ENCODE measurements at places on chromosomes 2 and 18.

GRCh38 chr18:69246027-69246426 is 154.7 kb upstream of the DOK6 start:
- DNase-seq, result no peak

DNA sequence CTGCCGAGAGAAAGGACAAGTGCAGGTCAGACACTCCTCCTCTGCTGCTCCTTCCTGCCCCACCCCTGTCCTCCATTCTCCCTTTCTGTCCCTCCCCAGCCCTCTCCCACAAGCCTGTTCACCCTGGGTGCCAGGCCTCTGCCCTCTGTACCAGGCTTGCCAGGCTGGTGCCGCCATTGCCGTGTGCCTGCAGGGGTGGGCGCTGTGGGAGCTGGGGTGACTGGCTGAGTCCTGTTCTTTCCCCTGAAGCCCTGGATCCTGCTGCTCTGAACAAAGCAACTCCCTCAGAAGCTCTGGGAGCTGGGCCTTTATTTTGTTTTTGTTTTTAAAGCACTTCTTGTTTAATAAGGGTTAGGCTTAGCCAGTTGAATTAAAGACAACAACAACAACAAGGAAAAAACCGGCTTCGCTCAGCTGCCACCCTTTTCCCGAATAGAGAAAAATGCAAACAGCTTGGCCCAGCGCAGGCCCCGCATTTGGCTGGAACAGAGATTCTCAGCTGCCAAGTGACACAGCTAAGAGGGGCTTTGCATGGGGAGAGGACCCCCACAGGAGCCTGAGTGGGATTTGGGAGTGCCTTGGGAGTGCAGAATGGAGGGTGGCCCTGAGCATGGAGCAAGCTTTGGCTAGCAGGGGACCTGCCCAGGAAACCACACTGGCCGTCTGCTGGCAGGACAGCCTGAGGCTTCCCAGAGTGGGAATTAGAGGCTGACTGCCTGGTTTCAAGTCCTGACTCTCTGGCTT is 9.1 kb downstream of the PCARE start:
- no peak for DNase-seq

DNA sequence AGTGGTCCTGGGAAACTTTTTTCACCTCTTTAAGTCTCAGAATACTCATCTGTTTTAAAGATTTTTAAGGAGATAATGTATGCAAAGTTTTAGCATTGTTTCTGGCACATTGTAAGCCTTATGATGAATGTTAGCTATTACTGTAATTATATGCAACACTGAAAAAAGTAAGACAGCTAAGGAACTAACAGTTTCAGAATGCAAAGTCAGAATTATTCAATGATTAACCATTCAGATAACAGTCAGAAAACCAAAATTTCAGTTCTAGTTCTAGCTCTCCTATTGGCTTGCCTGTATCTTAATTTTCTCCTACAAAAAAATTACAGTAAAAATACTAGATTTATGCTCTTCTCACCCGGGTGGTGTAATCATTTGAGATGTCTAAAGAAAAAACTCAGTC is 101.1 kb downstream of the SLC4A10 start:
- no peak for DNase-seq

GRCh38 chr2:152335016-152335725 is at the start of gene FMNL2:
TSS of gene FMNL2 (plus strand) at chr2:152335174.
- peak; percentile 19 for DNase-seq

DNA sequence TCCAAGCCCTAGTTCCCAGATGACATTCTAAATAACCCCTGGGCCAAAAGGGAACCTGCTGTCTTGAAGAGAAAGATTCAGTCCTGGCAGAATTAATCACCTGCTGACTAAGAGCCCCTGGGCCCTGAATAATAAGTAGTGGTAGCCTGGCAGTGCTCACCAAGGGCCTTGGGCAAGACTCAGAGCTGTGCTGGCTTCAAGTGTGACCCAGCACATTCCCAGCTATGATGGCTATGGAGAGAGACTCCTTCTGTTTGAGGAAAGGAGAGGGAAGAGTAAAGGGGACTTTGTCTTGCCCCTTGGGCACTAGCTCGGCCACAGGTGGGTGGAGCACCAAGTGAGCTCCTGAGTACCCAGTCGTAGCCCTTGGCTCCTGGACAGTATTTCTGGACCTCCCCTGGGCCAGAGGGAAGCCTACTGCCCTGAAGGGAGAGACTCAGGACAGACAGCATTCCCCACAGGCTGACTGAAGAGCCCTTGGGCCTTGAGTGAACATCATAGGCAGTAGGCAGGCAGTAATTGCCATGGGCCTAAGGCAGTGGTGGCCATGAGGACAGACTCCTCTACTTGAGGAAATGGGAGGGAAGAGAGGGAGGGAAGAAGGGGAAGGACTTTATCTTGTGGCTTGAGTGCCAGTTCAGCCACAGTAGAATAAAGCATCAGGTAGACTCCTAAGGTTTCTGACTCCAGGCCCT is 40.0 kb upstream of the INPP4A start:
- DNase-seq, result no peak

- DNase-seq, result no peak
Measured at GRCh38 chr2:7292154-7292691, 375.0 kb downstream of the RNF144A start.

DNA sequence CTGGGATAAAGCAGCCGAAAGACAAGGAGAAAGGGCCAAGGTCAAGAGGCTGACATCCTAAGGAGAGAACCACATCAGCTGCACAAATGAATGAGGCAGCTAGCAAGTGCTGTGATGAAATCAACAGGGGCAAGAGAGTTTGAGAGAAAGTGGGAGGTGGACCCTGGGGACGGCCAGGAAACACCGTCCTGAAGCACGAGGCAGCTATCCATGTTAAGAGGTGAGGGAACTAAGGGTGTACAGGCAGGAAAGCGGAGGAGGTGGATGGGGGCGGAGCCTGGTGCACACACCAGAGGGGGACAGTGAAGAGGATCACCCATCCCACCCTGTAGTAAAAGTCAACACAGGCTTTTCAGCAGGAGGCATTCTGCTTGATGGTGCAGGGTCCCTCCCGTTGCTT is 52.4 kb downstream of the HDLBP start:
- no peak for DNase-seq

- DNase-seq, result no peak
Measured at GRCh38 chr2:216763396-216763795, 68.0 kb upstream of the IGFBP5 start.

GRCh38 chr2:218859556-218859987 is at the start of gene WNT6:
TSS of gene WNT6 (plus strand) at chr2:218859805. CDS start at chr2:218860038, 233 bp downstream.
- no peak for DNase-seq

DNA sequence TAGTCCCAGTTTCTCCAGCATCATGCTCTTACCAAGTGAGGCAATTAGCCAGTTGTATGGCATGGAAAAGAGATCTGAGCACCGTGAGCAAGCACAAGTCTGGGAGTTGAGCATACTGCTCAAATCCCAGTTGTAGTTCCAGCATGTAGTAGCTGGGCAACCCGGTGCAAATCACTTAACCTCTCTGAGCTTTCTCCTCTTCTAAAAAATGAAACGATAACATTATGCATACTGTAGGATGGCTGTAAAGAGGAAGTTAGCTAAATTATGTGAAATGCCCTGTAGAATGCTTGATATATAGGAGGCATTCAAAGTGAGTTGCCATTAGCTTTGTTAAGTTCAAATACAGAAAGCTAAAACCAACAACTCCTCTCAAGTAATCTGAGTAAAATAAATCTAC is 164.0 kb upstream of the ZEB2 start:
- DNase-seq, result no peak

- DNase-seq, result no peak
Measured at GRCh38 chr2:54704688-54705605, 18.5 kb upstream of the EML6 start.

DNA sequence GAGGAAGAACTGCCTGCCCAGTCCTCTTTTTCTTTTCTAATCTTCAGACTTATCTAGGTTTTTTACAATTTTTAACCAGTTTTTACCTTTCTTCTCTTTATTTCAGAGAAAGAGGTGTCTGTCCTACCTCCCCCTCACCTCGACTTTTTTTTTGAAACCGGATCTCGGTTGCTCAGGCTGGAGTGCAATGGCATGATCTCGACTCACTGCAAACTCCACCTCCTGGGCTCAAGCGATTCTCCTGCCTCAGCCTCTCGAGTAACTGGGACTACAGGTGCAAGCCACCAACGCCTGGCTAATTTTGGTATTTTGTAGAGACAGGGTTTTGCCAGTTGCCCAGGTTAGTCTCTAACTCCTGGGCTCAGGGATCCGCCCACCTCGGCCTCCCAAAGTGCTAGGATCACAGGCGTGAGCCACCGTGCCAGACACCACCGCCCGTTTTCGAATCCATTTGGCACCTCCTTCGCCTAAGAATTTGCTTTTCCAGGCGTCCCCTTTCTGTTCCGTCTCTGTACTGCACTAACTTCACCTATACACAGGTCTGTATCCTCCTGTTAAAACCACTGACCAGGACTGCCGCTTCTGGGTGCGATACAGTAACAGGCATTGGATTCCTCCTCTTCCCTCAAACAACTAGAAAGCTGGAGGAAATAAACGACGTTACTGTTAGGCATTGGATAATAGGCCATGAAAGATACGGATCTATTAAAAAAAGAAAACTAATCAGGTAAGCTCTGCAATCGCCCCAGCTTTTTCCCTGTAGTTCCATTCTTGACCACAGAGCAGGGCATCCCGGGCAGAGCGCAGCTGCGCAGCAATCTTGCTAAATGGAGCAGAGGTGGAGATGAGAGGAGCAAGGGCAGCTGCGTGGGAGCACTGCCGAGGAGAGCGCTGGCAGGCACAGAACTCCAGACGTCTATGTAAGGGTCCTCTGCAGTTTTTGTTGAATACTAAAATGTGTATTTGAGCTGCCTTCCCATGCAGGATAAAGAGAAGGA is 69.9 kb downstream of the ZC3H6 start:
- DNase-seq, result no peak

GRCh38 chr2:18473241-18474181 is 86.9 kb downstream of the RDH14 start:
- no peak for DNase-seq

- peak; percentile 74 for DNase-seq
Measured at GRCh38 chr2:28452534-28453081, 43.3 kb upstream of the PLB1 start.

DNA sequence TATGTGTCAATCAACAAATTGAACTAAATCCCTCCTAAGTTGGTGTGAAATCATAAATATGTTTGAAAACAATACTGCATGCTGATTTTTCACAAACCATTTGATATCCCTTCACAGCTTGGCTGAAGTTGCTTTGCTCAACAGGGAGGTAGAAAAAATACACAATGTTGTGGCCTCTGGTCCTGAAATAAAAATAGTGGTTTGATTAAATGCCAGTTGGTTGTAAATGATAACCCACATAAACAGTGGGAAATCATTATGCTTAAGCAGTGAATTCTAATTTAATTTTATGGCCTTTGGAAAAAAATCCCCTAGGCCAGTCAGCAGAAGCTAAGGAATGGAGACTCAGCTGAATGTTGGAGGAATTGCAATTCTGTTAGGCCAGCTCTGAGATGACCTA is 359.4 kb upstream of the CWC22 start:
- DNase-seq, result no peak

DNA sequence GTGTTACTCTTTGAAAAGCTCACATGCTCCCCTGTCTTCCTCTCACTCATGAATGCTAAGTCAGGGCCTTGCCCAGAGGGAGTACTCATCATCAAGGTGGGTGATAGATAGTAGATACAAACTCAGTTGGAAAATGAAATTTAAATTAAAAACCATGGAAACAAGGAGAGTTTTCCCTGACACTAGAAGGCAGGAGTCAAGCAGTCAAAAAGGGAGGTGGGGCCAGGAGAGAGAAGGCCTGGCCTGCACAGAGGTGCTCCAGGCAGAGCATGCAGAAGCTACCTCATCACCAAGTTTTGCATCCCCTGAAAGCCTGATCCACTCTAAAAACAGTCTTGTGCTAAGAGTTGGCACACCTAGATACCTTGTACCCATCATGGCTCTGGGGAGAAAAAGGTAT is 143.7 kb downstream of the MYO5B start:
- no peak for DNase-seq

GRCh38 chr2:240603846-240604245 is 17.3 kb downstream of the CAPN10 start:
- no peak for DNase-seq

DNA sequence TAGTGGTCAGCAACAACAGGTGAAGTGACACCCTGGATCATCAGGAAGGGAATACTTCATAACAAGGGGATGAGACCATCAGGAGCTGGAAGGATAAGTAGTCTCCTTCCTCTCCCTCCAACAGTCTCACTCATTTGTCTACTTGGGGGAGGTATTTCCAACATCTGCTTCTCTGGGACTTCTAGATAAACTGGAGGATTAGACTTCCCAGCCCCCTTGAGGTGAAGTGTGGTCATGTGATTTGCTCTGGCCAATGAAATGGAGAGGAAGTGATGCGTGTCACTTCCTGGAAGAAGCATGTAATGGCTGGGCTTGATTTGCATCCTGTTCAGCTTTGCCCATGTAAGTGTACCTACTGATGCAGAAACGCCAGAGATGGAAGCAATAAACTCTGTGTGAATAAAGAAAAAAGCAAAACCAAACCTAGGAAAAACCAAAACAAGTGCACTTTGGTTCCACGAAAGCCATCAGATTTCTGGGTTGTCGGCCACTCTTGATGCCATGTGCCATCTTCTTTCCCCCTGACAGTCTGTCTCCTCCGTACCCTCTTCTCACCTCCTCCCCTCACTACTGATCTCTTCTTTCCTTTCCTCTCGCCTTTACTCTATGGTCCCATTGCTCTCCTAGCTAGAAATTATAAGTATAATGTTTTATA is 76.1 kb upstream of the DNMT3A start:
- no peak for DNase-seq

- DNase-seq, result no peak
Measured at GRCh38 chr18:13335903-13336302, 117.3 kb downstream of the LDLRAD4 start.
